ENCODE measurements at places on chromosomes 3 and 15.

DNA sequence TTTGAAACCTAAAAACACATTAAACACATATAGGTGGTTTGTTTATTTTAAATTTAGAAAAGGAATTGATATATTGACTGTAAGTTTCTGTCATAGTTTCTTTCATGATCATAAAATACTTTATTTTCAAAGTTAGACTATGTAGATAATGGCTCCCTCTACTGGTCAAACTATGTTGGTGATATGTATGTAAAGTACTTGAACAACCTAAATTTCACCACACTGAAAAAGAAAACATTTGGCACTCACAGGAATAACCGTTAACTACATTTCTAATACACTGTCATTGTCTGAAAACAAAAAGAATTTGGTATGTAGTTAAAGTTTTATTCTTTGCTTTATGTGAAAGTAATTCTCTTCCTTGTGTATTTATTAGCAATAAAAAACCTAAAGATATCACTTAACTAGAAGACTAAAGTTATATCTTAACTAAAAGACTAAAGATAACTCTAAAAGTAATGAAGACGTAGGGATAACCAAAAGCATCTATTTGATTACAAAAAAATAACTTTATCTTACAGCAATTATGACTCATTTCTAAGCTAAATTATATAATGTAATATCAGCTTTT lies 427.5 kb downstream of the VGLL3 start:
- peak; percentile 68 for DNase-seq

DNA sequence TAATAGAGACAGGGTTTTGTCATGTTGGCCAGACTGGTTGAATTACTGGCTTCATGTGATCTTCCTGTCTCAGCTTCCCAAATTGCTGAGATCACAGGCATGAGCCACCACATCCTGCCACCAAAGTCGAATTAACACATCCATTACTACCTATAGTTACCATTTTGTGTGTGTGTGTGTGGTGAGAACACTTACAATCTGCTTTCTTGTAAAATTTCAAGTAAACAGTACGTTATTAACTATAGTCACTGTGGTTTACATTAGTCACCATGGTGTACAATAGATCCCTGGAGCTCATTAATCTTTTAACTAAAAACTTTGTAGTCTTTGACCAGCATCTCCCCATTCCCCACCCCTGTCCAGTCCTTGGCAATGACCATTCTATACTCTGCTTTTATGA lies 270.0 kb downstream of the NAALADL2 start:
- no peak for DNase-seq

GRCh38 chr3:185205865-185206264 lies 48.0 kb downstream of the EHHADH start:
- no peak for DNase-seq

- no peak for DNase-seq
Measured at GRCh38 chr3:34106379-34106778, 307.9 kb downstream of the PDCD6IP start.

GRCh38 chr15:26029146-26029545 lies 166.0 kb upstream of the ATP10A start:
- no peak for DNase-seq
